NCI-H1417 treated with DMSO at 0.1 percent for 48 hours (cell line): ENCODE measurements at places on chromosomes 11 and 22.

- no peak for DNase-seq
Measured at GRCh38 chr22:44382116-44383038, 69.6 kb upstream of the SHISAL1 start.

- DNase-seq = no peak
Measured at GRCh38 chr11:57370251-57370650, 10.7 kb downstream of the PRG3 start.

DNA sequence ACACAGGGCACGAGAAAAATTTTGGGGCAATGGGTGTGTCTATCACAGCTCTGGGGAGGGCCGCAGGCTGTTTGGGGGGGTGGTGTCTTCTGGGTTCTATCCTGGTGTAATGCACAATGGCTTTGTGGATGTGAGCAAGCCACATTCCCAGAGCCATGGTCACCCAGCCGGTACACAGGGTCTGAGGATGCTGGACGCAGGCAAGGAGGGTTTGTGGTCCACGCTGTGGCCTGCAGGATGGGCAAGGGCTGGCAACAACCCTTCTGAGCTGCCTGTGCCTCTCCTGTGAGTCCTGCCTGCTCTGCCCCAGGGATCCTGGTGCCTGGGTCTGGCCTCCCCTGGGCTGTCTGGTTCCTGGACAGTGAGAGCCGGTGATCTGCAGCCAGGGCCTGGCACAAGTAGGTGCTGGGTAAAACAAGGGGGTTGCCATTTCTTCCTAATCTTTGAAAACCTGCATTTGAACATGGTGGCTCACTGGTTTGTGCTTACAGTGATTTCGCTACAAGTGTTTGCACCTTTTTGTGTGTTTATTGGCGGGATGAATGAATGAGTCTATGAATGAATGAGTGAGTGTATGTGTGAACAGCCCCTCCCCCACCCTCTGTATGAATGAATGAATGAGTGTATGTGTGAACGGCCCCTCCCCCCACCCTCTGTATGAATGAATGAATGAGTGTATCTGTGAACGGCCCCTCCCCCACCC is 4.4 kb upstream of the MRPL23 start:
- DNase-seq = no peak

- DNase-seq = no peak
Measured at GRCh38 chr22:30214703-30215407, 31.7 kb downstream of the LIF start.

DNA sequence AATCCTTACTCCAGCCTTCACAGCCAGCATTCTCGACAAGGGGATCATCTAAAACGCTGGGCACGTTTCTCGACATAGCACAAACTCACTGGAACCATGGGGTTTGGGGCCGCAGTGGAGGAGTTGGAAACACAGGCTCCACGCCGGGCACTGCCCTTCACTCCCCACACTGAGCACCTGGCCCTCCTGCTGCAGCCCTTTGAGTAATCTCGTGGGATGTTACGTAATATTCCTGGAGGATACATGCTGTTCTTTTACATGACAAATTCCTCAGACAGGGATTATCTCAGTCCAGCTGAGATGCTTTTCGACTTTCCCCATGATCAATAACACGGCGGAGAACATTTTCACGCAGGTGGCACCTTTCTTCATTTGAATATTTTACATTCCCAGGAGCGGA is 408.0 kb downstream of the SHANK2 start:
- DNase-seq = no peak

DNA sequence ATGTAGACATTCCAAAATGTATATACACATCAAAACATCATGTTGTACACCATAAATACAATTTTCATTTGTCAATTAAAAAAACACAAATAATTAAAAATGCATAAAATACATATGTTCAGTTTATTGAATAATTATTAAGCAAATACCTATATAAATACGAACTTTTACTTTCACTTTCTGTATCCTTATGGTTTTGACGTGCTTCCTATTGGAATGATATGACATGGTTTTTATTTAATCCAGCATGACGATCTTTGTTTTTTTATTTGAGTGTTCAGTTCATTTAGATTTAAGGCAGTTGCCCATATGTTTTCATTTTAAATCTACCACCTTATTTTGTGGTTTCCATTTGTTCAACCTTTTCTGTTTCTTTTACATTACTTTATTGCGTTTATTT is 198.3 kb upstream of the PLET1 start:
- DNase-seq = no peak

DNA sequence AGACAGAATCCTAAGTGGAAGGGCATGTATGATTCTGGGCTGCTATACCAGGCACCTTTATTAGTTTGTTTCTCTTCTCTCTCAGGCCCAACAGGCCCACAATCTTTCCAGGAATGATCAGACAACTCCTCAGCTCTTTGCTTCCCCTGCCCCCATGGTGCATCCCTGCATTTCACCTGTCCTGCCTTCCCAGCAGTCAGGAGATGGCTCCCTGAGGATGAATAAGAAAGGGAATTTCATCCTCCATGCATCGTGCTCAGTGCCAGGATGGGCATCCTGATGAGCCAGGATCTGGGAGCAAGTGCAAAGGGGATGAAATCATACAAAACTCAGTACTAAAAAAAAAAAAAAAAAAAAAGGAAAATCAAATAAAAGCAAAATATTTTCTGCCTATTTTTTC is 18.6 kb upstream of the NTM start:
- no peak for DNase-seq

- no peak for DNase-seq
Measured at GRCh38 chr11:69022260-69022659, 9.2 kb upstream of the MRGPRF start.

GRCh38 chr11:90606721-90607120 is 383.9 kb upstream of the CHORDC1 start:
- no peak for DNase-seq

DNA sequence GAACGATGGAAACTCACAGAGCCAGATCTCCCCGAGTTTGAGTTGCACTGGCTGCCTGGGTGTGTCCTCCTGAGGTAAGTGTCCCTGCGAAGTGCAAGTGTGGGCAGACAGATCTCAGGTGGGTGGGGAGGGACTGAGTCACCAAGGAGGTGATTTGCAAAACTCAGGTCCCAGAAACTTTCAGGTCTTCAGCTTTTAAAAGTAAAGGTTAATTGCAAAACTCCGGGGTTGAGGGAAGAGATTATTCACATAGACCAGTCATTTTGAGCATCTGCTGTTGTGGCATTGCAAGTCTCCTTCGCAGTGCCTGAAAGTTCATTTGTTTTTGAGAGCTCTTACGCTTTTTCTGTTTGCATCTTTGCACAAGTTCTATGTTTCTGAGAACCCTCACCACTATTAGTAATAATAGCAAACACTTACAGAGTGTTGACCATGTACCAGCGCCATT is 7.1 kb downstream of the CD44 start:
- DNase-seq = no peak

GRCh38 chr11:66741153-66741552 is 12.1 kb upstream of the SPTBN2 start:
- no peak for DNase-seq

DNA sequence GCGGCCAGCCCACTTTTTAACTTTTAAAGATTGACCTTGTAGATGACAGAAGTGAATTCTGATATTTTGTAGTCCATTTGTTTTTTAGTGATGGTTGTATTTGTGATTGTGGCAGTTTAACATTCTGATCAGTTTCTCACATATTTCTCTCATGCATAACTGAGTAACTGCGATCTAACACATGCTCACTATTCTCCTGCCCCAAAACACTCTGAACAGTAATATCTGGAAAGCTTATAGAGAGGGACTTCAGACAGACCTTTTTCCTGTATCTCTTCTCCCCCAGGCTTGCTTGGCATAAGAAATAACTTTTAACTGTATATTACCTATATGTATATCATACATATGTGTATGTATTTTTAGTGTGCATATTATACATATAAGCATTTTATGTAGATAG is 37.3 kb upstream of the MYO18B start:
- DNase-seq = no peak

DNA sequence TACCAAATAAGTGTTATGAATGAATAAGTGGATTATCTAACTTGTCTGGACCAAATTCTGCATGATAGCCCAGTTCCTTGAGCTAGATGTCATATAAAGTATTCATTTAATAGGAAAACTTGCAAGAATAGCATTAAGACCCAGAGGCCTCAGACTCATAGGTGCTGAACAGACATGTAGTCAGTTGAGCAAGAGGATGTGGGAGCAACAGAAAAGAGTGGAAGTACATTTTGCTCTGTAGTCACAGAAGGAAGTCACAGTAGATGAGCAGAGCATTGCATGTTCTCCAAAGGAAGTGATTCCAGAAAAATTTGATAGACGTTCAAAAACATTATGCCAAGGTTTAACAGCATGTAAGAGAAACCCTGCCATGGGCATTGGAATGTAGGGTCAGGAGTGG is 9.5 kb downstream of the HOATZ start:
- no peak for DNase-seq

DNA sequence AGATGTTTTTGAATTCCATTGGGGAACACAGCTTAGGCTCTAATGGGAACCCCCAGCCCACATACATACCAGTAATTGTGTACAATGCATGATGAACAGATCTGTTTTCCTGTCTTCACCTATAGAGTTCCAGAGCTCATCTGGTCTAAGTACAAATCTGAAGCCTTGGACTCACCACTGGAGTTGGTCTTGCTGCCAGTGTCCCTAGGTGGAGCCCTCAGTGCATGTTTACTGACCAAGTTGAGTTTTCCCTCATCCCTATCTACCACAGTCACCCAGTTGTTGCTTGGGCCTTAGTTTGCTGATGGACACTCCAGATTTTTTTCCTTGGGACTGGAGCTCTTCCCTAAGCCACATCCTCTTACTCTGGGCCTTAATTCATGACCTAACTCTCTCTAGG is 159.2 kb upstream of the DDI1 start:
- no peak for DNase-seq

DNA sequence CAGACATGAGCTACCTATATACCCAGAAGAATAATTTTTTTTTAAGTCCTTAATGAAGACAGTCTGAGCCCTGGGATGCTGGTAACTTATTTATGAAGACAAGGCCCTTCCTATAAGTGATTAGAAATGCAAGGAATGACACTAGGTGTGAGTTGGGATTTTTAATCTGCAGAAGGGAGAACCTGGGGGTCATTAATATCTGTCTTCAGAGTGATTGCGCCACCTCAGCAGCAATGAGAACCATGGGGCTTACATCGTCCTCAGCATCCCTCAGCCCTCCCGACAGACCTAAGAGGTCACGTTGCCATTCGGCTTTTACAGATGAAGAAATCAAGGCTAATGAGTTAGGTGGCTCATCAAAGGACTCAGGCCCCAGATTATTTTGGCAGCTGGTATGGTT is 55.6 kb downstream of the MCM5 start:
- DNase-seq = no peak

- DNase-seq = no peak
Measured at GRCh38 chr11:12183827-12184620, 73.6 kb downstream of the MICAL2 start.

- no peak for DNase-seq
Measured at GRCh38 chr11:1532606-1533341, 39.3 kb downstream of the DUSP8 start.

- no peak for DNase-seq
Measured at GRCh38 chr22:42717197-42717928, 3.3 kb downstream of the A4GALT start.

GRCh38 chr11:120714438-120714837 is 202.9 kb downstream of the GRIK4 start:
- no peak for DNase-seq

DNA sequence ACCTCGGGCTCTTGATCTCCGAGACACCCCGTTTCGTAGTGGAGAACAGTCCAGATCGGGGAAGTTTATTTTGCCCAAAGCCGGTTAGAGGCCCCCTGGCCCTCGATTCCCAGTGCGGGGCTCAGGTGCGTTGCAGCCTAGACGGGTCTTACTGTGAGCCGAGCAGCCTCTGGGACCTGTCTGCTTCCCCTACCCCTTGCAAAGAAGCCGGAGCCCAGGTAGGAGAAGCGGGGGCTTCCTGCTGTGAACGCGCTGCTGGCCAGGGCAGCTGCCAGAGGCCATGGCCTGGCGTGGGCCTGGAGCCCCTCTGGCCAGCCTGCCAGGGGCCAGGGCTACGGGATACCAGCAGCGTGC is 621 bp downstream of the TSPO start:
- DNase-seq = no peak

DNA sequence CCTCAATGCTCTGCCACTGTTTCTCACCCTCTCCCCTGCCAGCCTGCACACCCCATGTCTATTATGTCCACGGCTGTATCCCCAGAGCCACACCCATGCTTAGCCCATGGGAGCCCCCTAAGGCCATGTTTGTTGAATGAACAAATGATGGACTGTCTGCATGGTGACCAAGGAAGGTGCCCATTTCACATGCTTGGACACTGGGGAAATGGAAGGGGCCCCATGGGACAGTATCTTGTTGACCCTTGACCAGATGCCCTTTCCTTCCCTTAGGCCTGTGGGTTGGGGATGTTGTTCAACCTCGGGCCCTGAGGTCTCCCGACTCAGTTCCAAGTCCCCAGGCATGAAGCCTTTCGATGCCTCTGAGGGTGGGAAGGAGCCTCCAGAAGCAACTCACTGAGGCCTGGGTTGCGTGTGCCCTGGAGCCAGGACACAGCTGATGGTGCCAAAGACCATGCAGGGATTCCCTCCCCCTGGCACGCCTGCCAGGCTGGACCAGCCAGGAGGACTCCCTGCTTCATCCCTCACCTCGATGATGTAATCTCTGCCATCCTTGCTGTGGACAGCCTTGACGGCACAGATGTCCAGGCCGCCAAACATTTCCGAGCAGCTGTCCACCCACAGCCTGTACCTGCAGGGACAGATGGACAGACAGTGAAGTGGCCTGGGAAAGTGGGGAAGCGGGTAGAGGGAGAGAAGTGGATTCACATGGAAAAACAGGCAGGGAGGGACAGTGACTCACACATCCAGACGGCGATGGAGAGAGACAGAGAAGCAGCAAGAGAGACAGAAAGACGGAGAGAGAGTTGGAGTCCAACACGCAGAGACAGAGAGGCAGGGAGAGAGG is 58.9 kb downstream of the FBXO7 start:
- no peak for DNase-seq

- no peak for DNase-seq
Measured at GRCh38 chr22:36398601-36399471, 11.1 kb upstream of the MYH9 start.

DNA sequence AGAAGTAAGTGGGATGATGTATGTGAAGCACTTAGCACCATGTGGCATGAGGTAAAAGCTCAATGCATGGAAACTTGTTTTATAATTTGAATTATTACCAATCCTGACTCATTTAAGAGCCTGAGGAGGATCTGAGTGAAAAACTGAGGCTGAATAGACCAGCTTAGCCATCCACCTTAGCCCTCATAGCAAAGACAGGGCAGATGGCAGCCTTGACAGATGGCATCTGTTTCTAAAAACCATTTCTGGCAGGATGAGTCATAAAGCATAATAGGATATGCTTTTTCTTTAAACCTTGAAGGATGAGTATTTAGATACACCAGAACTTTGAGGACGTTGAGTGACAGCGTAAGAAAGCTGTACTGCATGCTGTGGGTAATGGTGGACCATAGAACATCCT is 61.0 kb upstream of the NAV2 start:
- no peak for DNase-seq

DNA sequence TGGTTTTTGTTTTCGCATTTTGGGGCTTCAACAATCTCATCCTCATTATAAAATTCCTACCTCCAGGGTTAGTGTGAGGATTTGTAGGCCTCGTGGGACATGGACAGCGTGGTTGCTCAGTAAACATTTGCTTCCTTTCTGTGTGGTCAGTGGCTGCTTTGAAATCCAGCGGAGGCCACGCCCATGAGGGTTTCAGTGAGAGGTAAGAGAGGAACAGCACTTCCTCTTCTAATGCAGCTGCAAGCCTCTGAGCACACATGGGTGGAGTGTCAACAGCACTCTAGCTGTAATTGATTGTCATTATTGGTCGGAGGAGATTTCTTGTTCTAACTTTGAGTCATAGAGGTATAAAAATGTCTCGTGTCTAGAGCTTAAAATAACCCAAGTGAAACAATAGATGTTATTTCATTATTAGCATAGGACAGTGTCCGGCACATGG is 6.0 kb upstream of the ARHGAP42 start:
- peak; percentile 71 for DNase-seq
